ENCODE measurements at places on chromosomes 1 and 21.

GRCh38 chr1:216640100-216640499 is 83.1 kb downstream of the ESRRG start:
- no peak for DNase-seq

GRCh38 chr1:117967477-117967876 is 37.9 kb downstream of the WDR3 start:
- DNase-seq, result no peak

DNA sequence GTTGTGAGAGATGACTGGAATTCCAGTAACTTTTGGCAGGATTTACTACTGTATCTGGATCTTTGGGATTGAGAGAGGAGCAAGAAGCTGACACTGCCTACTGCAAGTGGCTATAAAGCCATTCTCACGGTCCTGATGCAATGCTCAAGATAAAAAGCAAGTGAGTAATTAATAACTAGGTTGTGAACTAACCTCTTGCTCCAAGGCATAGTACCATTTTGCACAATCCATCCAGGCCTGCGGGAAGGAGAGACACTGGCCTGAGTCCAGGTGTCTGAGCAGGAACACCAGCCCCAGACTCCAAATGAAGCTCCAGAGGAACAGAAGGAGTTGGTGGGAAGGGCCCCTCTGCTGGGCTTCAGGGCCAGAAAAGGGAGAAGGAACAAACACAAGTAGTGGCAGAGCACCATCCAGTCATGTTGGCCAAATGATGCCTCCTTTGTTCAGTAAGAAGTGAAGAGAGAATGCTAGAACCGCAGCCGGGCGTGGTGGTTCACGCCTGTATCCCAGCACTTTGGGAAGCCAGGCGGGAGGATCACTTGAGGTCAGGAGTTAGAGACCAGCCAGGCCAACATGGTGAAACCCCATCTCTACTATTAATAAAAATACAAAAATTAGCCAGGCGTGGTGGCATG is 9.9 kb upstream of the SLC45A3 start:
- DNase-seq, result no peak

DNA sequence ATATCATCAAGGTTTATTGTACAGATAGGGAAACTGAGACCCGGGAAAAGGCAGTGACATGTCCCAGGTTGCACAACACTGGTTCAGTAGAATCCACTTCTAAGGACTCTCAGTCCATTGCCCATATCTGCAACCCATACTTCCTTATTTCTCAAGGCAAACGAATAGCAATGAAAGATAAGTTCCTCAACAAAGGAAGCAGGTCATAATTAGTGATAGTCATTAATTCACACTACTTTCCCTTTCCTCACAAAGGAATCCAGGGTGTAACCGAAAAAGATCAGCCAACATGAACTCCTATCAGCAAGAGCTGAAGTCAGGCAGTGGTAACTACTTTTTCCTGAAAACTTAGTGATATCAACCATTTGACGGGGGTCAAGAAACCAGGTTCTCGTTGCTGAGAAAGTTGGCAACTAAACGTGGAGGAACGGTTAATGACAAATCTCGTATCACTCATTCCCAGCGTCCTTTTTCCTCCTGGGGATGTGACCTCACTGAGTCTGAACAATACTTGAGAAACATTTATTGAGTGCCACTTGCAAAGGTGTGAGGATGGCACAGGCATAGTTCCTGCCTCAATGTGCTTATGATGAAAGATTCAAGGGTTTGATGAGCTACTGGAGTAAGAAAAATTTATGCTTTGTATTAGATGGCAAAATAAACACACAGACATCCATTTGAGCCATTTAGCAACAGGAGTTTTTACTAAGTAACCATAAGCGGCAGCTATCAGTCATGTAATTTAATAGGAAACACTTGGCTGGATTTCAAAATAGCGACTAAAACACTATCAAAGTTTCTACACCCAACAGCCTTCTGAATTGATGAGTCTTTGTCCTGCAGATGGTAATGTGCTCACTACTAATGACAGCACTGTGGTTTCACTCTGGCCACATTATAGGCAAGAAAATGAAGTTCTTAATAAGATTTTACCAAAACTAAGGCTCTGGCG is 82.3 kb downstream of the PLPP3 start:
- DNase-seq, result no peak

- no peak for DNase-seq
Measured at GRCh38 chr1:211546543-211546942, 32.4 kb downstream of the SLC30A1 start.

GRCh38 chr21:45494851-45495680 is 47.2 kb downstream of the SLC19A1 start:
- no peak for DNase-seq

DNA sequence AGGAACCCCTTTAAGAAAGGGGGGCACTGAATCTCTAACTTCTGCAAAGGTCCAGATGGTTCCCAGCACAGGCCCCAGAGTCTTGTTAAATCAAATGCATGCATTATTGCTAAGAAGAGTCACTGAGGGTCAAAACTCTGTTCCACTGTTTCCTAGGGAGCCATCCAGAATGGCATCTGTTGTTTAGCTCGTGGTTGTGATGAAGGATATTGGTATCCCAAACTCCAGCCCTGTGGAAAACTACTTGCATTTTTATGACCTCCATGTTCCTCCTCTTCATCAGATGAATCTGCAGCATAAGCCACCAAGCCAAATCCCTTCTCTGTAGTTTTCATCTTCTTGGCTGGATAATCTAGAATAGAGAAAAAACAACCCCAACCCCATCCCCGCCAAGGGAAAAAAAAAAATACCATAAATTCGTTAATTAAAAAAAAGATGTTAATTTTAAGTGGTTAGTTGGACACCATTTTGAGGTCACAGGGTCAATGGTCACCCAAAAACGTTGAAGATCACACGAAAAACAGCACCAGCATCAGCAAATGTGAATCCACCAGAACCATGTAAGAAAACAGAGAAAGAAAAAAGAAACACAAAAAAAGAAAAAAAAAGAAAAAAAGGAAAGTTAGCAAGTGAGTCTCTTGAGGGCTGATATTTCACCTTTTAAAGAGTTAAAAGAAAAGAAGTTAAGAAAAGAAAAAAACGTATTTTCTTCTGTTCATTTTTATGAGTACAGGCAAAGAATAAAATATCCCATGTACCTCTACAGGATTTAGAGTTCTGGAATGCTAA is 3.0 kb upstream of the RIT1 start:
- no peak for DNase-seq

GRCh38 chr1:223721658-223722607 is 9.6 kb downstream of the CAPN2 start:
- DNase-seq, result no peak

GRCh38 chr1:211896958-211897357 is 66.4 kb upstream of the LPGAT1 start:
- DNase-seq, result no peak

GRCh38 chr1:38235705-38236104 is 189.1 kb upstream of the POU3F1 start:
- no peak for DNase-seq

GRCh38 chr1:232557096-232557495 is 72.8 kb downstream of the SIPA1L2 start:
- DNase-seq, result no peak

- DNase-seq, result no peak
Measured at GRCh38 chr21:46597896-46598343, 7.0 kb downstream of the S100B start.

GRCh38 chr21:44920694-44921604 is at the start of gene ITGB2:
TSS of gene ITGB2 (minus strand) at chr21:44920899. CDS start at chr21:44910782, 10,117 bp downstream.
- DNase-seq, result no peak

DNA sequence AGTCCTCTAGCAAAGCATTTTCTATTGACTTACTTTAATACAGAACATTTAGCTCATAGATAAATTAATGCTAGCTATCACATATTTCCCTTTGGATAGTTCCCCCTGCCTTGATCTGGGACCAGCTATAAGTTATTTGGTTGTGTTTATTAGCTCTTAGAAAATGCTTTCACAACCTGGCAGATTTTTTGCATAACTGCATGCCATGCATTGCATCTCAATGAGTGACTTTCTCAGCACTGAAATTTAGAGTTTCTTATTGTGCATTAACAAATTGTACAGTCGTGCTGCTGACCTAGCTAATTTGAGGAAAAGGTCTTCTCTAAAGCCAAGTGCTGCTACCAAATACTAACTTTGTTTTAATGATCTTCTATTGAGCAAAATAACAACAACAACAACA is 164.8 kb downstream of the PLPPR5 start:
- DNase-seq, result no peak

DNA sequence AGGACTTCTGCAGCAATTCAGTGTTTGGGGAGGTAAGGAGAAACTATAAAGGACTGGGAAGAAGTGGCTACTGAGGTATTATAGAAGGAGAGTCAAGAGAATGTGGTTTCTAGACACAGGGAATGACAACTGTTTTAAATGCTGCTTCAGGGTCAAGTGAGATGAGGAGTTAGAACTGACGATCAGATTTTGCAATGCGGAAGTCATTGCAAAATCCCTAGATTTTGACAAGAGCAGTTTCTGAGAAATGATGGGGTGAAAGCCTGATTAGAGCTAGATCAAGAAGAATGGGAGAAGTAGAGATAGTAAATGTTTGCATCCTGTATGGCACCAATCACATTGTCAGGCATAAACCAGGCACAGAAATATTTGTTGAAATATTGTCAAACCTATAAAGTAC is 4.7 kb upstream of the TSNAX start:
- no peak for DNase-seq

- no peak for DNase-seq
Measured at GRCh38 chr1:231357831-231358354, 19.8 kb downstream of the SPRTN start.

DNA sequence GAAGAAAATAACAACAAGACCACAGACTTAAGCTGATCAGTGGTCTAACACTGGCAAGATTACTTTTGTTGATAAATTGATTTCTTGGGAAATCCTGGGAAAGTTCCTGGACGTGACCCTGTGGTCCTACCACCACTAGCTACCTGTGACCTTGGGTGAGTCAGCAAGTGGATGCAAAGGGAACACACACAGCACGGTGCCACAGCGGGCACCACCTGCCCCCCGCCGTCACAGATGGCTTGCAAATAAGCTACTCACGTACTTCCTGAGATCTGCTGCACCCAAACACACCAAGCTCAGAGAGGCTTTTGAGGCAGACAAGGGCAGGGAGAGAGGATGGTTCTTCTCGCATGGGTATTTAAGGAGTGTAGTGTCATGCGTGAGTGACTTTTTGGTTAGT is 12.7 kb downstream of the CFAP298 start:
- no peak for DNase-seq

- DNase-seq, result no peak
Measured at GRCh38 chr1:203056516-203056915, 29.3 kb downstream of the MYOG start.

DNA sequence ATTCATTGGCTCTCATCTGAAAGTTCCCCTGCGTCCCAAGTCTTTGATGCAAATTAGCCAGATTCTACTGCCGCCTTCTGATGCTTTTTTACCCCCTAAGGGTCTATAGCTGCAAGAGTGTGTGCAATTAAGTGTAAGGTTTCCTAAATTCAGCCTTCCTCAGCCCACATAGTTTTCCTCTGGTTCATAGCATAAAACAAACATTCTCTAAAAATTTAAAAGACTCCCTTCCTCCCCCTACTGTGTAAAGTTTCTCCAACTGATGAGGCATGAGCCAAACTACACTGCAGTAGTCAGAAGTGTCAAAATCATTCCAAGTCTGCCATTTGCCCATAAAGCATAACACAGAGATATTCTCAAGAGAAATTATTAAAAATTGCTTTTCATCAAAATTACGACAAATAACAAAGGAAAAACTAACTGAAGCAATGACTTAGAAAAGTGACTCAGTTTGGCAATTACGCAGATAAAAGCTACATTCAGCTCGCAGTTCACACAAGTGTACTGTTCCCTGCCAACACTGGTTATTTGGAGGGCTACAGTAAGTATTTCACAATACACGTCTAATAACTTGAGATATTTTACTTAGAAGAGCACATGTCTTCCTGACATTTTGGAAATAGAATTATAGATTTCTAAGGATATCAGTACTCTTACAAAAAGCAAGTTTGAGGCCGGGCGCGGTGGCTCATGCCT is 15.4 kb downstream of the KCNH1 start:
- DNase-seq, result no peak

- DNase-seq, result no peak
Measured at GRCh38 chr1:17488995-17489767, 49.7 kb upstream of the RCC2 start.

DNA sequence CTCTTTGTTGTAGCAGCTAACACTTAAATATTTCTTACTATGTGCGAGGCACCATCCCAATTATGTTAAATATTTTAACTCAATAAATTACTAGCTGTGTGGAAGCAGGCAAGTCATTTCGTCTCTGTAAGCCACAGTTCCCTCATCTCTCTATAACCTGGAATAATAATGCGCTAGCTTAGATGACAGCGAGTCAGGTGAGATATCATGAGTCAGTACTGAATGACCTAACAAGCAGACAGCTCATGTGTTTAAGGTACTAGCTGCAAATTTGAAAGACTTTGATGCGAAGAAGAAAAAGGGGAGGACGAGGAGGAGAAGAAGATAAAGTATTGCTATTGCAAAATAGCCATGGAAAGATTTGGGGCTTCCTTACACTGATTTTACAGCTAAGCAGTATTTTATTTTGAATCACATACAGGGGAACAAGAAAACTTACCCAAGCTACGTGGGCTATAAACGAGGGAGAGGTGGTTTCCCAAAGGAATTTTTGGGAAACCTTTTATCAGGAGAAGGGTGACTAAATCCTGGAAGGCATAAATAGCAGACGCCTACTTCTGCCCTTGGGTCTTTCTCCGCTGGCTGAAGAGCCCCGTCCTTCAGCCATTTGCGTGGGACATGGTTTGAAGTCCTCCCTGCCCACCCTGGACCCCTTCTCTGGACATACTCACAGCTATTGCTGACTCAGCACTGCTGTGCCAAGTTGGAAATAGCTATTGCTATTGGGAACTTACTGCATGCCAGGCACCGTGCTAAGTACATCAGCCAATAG is 8.9 kb downstream of the CITED4 start:
- no peak for DNase-seq

GRCh38 chr1:63732666-63733065 is 41.2 kb upstream of the ROR1 start:
- DNase-seq, result no peak

- DNase-seq, result no peak
Measured at GRCh38 chr1:180571060-180571831, 12.5 kb downstream of the OVAAL start.

DNA sequence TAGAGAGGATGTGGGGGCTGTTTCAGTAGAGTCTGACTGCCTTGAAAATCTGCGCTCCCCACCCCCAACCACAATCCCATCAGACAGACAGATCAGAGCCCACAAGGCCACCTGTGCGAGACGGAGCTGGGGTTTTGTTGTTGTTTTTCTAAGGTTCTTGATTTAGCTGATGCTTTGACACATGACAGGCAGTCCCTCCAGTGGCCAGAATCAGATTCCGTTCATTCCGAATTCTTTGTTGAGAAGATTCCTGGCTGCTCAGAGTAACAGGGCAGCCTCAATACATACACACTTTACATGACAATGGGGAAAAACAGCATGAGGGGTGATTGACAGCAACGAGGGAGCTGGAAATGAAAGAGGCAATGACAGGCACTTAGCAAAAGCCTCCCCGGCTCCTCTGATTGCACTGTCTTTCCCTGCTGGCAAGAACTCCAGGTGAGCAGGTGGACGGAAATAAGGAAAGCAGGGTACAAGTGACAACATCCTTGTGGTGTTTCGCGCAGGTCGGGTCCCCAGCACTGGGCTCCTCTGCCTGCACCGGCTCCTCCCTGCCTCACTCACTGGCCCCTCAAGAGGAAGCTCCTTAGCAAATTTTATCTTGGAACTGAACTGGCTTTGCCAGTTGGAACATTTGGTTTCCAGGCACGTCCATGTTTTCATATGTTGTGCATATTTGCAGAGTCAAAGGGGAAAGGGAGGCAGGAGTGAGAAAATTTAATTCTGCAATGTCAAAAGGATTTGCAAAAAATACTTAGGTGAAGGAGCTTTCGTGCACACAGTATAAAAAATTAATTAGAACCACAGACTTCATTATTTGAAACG is 148.7 kb downstream of the PGBD5 start:
- DNase-seq, result no peak

- peak; percentile 40 for DNase-seq
Measured at GRCh38 chr1:44031252-44032169, at the start of gene SLC6A9. TSS of gene SLC6A9 (minus strand) at chr1:44031462. CDS start at chr1:44024277, 7,185 bp downstream.

All from activated T-helper 1 cell treated with anti-CD3 and anti-CD28 coated beads, Interleukin-2, amount 50 U/mL, for 16 hours (primary cell).